Hematopoietic multipotent progenitor cell (in vitro differentiated cells): ENCODE measurements at places on chromosomes 4 and X.

DNA sequence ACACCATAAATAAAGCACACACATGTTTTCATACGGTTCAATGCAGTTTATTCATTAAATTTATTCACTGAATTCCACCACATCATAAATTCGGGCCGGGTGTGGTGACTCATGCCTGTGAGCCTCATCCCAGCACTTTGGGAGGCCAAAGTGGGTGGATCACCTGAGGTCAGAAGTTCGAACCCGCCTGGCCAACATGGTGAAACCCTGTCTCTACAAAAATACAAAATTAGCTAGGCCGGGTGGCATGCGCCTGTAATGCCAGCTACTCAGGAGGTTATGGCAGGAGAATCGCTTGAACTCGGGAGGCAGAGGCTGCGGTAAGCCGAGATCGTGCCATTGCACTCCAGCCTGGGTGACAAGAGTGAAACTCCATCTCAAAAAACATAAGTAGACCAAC lies 131.6 kb downstream of the PDS5A start:
- DNase-seq = no peak

DNA sequence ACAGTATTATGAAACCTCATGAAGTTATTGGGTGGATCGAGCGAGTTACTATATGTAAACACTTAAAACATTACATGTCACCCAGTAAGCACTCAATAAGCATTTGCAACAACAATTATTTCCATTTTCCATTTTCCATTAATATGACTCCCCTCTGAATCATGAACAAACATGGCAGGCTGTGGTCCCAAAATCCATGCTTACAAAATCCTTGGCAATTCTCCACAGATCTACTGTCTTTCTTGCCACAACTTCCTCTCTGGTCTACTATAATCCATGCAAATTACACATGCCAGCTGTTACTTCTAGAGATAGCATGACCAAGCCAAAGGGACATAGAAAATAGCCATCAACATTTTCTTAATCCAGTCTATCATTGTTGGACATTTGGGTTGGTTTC lies 22.0 kb downstream of the ASB11 start:
- no peak for DNase-seq

- no peak for DNase-seq
Observed at GRCh38 chr4:177810220-177810619, 368.0 kb upstream of the AGA start.

GRCh38 chrX:96224279-96224678 lies 460.4 kb upstream of the DIAPH2 start:
- no peak for DNase-seq

- no peak for DNase-seq
Observed at GRCh38 chr4:122012735-122013134, 60.9 kb upstream of the TRPC3 start.

DNA sequence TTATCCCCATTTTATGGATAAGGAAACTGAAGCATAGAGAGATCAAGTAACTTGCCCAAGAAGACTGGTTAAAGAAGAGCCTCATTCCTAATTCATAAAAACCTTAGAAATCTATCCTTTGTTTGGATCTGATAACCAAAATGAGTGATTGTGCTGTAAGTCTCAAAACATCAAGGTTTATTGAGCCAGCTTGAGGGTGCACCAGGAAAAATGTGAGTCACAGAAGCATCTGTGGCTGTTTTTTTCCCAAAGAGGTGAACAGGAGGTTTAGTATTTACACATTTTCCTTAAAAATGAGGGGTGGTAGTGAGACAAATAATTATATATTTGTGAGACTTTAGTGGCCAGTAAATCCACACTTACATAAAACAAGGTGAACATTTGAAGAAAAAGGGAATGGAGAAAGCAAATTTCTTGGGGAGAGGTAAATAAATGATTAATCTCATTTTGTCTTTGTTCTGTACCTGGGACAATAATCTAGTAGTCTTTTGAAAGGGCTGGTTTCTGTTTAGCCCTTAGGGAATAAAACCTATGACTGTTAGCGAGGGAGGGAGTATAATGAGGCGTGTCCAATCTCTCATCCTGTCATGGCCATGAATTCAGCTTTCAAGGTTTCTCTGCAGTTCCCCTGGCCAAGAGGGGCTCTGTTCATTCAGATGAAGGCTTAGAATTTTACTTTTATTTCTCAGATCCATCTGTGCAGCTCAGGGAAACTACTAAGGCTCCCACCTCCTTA lies 12.2 kb upstream of the FMR1 start:
- DNase-seq = no peak

GRCh38 chr4:16230308-16230707 lies 4.0 kb upstream of the TAPT1 start:
- no peak for DNase-seq

GRCh38 chrX:68915778-68916177 lies 87.0 kb downstream of the EFNB1 start:
- no peak for DNase-seq

- no peak for DNase-seq
Observed at GRCh38 chrX:153903991-153904957, at the start of gene AVPR2. Gene AVPR2, plus strand, starts transcription at chrX:153904673. Its CDS starts 473 bp downstream, at chrX:153905146.

- no peak for DNase-seq
Observed at GRCh38 chr4:52657292-52657617, 1.8 kb downstream of the USP46 start.

DNA sequence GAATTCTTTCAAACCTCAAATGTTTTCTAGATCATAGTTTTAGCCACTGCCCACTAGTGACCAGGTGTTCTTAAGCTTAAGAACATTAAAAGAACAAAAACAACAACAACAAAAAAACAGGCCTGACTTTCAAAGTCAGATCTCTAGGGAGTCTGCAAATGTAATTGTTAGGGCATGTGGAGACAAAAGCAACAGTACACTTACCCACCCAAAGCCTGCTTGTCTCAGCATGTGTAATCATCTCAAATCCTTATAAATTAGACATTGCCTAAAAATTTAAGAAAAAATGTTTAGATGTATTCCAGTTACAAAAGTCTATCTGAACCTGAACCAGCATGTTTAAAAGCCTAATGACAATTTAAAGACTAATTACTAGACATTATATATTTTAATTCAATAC lies 79.9 kb downstream of the SLC7A11 start:
- DNase-seq = no peak

- no peak for DNase-seq
Observed at GRCh38 chrX:123171781-123172180, 12.3 kb upstream of the GRIA3 start.

DNA sequence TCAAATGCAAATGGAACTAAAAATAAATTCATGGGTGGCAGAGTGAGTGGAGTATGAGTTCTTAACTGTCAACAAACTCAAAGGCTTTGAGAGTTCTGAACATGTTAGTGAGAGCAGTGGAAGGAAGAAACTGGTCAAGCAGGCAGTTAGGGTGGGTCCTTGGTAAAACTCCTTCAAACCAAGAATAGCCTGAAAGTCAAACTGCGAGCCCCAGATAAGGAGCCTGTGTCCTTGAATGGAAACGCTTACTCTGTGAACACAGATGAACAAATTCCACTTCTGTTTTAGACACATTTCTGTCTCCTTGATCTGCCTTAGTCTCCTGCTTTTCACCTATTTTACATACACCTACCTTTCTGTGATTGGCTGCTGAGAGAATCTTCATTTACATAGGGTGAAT lies 129.4 kb upstream of the PCDH18 start:
- DNase-seq = no peak

DNA sequence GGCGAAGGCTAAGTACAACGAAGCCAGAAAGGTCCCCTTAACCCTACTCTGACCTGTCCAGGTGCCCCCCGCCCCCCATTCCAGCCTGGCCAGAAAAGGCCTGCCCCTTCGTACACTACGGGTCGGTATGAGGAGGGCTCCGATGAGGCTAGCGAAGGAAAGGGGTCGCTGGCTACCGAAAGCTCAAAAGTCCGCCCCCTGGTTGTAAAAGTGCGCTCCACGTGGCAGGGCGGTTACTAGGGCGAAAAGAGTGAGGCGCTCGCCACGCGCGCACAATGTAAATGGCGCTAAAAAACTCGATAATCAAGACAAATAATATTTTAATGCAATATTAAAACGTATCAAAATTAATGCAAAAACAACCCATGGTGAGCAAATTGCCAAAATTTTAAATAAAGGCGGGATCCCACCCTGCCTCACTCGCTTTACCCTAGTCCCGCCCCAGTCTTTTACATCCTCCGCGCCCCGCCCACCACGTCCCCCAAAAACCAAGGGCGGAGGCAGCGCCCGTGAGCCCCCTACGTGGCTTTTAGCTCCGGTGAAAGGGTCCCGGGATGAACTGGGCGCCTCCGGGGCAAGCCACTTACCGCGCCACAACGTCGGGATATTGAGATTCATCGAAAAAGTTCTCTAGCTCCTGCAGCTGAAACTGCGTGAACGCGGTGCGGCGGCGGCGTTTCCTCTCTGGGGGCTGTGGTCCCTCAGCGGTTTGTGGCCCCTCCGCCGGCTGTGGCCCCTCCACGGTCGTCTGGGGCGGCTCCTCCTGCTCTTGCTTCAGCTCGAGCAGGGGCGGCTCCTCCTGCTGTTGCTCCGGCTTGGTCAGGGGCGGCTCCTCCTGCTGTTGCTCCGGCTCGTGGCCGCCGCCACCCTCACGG lies 929 bp downstream of the ESX1 start:
- DNase-seq = no peak
